CD4-positive, alpha-beta T cell treated with Interleukin-6 at 100 ng/mL for 8 hours (primary cell): ENCODE measurements at places on chromosomes 3 and 15.

DNA sequence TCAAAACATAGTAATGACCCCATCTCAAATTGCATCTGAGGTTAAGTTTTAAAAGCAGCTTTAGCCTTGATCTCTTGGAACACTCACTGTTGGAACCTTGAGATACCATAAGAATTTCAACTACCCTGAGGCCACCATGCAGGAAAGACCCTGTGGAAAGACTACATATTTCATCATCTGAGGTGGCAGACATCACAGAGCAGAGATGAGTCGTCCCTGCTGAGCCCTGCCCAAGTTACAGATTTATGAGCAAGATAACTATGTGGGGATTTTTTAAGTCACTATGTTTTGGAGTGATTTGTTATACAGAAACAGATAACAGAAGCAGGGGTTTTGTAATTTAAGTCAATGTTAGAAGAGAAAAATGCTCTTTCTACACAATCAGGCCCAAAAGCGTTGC, 168.4 kb downstream of the STAC start:
- DNase-seq, result no peak

- no peak for DNase-seq
Observed at GRCh38 chr15:23385886-23386430, 31.4 kb downstream of the GOLGA8S start.

- DNase-seq, result no peak
Observed at GRCh38 chr3:76308541-76308940, 523.2 kb upstream of the ZNF717 start.

GRCh38 chr15:63191895-63192618, 2.7 kb downstream of the RAB8B start:
- peak; percentile 87 for DNase-seq
